Caco-2 (cell line): ENCODE measurements at places on chromosomes 13 and 19. TPM values are rescaled to one million over a fixed set of nuclear protein-coding genes. Genes with fewer than 3 reads are reported as not detected.

- H3K27ac ChIP-seq = peak overlapping the region; percentile 45
- peaks cover 11% of the 10 kb centered on the region for H3K4me1 ChIP-seq
- H3K27me3 ChIP-seq = no peaks in the 10 kb centered on the region; the same call in 1 of the 2 replicates
- DNase-seq = peak; percentile 91
- no peaks in the 10 kb centered on the region for H3K36me3 ChIP-seq
- no peak overlapping the region for H3K4me3 ChIP-seq
Measured at GRCh38 chr19:7870571-7871436, 3.4 kb downstream of the PRR36 start.

- no peaks in the 10 kb centered on the region for H3K27me3 ChIP-seq
- DNase-seq = no peak
- H3K27ac ChIP-seq = no peak overlapping the region
- no peaks in the 10 kb centered on the region for H3K36me3 ChIP-seq
- no peak overlapping the region for H3K4me3 ChIP-seq
Measured at GRCh38 chr13:36526897-36527296, 94.6 kb downstream of the CCNA1 start.

- no peaks in the 10 kb centered on the region for H3K36me3 ChIP-seq
- no peak overlapping the region for H3K27ac ChIP-seq
- no peak overlapping the region for H3K4me3 ChIP-seq
- H3K4me1 ChIP-seq = no peaks in the 10 kb centered on the region
- no peaks in the 10 kb centered on the region; the same call in 1 of the 2 replicates for H3K27me3 ChIP-seq
- DNase-seq = no peak
Measured at GRCh38 chr13:95480131-95480545, 72.4 kb upstream of the CLDN10 start.

The ZNF784 gene
- 8.5 and 10.2 TPM in 2 replicates for total RNA-seq

The TUBB4A gene
- 3.8 and 6.0 TPM in 2 replicates for total RNA-seq

- no peak overlapping the region for H3K27ac ChIP-seq
- no peak for DNase-seq
- H3K27me3 ChIP-seq = no peaks in the 10 kb centered on the region
- no peaks in the 10 kb centered on the region for H3K4me1 ChIP-seq
- H3K4me3 ChIP-seq = no peak overlapping the region
Measured at GRCh38 chr13:72886272-72887067, 104.5 kb downstream of the PIBF1 start.

The IFNL1 gene
- total RNA-seq = not detected in 2 replicates

- H3K27ac ChIP-seq = no peak overlapping the region
- no peaks in the 10 kb centered on the region for H3K36me3 ChIP-seq
- H3K4me3 ChIP-seq = no peak overlapping the region
- DNase-seq = no peak
Measured at GRCh38 chr13:79258489-79258888, 147.6 kb downstream of the RBM26 start.

The EBPL gene
- total RNA-seq = 105 and 114 TPM in 2 replicates

The CGB2 gene
- not detected in 2 replicates for total RNA-seq
